ENCODE measurements at places on chromosomes 3 and 15.

DNA sequence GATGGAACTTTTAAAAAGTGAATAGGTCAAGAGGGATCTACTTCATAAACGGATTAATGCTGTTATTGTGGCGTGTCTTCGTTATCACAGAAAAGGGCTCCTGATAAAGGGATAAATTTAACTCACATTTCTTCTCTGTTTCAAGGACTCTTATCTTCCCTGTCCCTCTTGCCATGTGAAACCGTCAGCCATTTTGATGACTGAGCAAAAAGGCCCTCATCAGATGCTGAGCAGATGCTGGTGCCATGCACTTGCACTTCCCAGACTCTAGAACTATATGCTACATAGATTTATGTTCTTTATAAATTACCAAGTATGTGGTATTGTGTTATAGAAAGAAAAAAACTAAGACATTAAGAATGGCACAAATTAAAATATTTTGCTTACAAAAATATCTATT is 1011.8 kb upstream of the GBE1 start:
- DNase-seq, result no peak

- no peak for DNase-seq
Observed at GRCh38 chr3:24047513-24047912, 102.4 kb downstream of the NR1D2 start.

GRCh38 chr3:62241279-62241678 is 132.1 kb downstream of the FEZF2 start:
- DNase-seq, result no peak

GRCh38 chr3:50167069-50167840 is 12.1 kb downstream of the SEMA3F start:
- no peak for DNase-seq

DNA sequence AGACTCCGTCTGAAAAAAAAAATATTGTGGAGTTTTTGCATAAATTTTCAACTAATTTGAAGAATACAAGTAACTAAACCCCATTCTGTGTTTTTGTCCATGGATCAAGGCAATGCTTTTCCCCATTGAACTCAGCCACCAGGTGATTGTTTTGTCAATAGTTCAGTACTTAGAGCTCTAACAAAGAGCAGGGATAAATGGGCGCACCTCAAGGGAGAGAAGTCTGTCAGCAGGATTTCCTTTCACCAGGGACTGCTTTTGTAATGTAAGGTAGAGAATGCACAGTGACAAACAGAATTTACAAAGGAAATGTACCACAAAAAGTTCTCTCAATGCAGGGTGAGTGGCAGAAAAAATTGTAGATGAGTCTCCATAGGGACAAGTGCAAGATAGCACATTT is 10.8 kb upstream of the ATP13A5 start:
- DNase-seq, result no peak

- DNase-seq, result no peak
Observed at GRCh38 chr3:160194438-160194837, 30.8 kb upstream of the C3orf80 start.

DNA sequence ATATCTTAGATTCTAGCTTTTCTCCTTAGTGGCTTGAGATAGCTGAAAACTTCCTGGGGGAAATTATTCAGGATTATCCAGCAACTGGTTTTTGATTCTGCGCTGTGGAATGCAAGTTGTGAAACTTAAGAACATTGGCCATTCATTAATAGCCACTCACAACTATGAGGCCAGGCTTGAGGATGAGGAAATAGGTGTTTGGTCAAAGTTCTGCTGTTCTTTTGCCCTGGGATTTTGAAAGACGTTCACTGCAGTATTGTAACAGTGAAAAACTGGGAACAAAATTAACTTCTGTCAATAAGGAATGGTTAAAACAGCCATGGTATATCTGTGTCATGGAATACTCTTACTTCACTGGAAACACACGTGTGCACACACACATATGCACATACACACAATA is 44.1 kb downstream of the CTXND1 start:
- no peak for DNase-seq

- DNase-seq, result no peak
Observed at GRCh38 chr3:154015307-154015706, 105.9 kb upstream of the ARHGEF26 start.

DNA sequence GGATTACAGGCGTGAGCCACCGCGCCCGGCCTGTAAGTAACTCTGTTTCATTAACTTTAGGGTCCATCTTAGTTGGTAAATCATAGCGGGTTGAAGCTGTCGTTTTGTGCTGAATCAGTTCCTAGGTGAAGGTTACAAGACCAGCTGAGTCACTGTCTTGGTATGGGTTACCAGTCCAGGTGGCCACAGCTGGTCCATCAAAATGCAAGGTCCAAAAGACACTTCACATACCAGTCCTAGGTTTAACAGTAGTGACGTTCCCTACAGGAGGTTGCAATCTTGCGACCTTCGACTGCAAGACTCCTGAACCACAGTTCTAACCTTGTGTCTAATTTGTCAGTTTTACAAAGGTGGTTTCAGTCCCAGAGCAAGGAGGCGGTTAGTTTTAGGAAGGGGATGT is 160.1 kb upstream of the ATP10A start:
- no peak for DNase-seq

GRCh38 chr15:75109021-75109735 is 85.8 kb downstream of the PPCDC start:
- no peak for DNase-seq

DNA sequence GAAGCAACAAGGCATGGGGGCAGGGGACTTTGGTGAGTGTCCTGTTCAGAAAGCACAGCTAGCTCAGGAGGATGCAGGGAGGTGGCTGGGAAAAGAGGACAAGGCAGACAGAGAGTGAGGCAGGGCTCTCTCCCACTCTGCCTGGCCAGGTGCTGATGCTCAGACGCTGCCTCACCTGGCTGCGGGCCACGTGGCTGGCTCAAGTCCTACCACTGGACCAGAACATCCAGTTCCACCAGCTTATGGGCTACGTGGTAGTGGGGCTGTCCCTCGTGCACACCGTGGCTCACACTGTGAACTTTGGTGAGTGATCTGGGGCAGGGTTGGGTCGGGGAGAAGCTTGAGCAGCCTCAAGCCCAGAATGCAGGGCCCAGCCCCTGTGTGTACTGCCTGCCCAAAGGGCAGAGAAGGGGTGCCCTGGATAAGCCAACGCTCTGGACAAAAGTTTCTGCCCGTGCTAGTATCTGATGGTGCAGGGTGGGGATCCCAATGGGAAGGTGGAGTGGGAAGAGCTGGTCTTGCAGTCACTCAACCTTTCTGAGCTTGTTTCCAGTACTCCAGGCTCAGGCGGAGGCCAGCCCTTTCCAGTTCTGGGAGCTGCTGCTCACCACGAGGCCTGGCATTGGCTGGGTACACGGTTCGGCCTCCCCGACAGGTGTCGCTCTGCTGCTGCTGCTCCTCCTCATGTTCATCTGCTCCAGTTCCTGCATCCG is 20.9 kb downstream of the NOX5 start:
- DNase-seq, result no peak
